ENCODE measurements at places on chromosomes 6 and 20.
A peak's percentile ranks its signal among the peaks of the same experiment; 100 is the strongest.

- no peak for DNase-seq
These were observed 11.8 kb upstream of the HBS1L start for GRCh38 chr6:135066397-135066796.

DNA sequence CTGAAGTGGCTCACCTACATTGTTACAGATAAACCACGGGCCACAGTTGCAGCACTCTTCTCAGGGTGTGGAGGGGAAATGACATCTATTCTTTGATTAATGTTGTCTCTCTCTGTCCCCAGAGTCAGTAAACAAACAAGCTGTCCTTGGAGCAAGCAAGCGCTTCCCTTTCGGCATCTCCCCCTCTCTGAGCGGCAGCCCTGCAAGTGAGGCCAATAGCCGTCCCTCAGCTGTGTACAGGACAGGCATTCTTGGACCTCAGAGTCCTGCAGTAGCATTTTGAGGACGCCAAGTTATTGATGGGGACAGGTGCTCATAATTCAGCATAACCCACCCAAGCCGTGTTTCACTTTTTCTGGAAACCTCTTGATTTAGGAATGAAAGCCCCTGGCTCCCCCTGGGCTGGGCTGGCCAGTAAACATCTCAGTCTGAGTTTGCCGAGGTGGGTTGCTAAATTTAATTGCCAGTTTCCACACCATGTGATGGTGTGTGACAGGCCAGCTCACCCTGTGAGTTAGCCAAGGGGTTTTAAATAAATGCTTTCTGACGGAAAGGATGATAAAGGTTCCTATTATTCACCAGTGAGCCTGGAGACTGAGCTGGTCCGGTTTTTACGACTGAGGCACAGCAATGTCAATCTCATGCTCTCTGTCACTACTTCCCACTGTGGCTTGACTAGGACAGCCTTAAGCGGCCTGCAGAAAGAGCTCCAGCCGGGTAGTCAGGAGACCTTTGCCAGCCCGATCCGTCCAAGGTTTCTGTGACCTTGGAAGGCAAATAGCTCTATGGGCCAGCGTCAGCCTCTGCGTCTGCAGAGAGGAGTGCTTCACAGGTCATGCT is 214.8 kb upstream of the RREB1 start:
- no peak for DNase-seq

DNA sequence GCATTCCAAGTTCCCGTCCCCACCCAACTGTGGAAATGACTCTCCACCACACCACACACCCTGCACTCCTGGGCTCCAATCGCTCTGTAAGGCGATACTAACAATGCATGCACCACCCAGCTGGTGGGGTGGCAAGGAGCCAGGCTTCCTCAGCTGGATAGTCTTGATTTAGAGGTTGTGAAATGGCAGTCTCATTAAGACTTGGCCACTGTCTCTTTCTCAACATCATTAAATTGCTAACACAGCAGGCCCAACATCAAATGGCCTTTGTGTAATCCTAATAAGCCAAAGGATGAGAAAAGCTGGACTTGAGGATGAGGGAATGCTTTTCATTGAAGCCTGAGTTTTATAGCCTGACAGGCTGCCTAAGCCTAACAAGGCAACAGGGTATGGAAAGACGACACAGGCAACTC is 223.7 kb downstream of the GMDS start:
- no peak for DNase-seq

DNA sequence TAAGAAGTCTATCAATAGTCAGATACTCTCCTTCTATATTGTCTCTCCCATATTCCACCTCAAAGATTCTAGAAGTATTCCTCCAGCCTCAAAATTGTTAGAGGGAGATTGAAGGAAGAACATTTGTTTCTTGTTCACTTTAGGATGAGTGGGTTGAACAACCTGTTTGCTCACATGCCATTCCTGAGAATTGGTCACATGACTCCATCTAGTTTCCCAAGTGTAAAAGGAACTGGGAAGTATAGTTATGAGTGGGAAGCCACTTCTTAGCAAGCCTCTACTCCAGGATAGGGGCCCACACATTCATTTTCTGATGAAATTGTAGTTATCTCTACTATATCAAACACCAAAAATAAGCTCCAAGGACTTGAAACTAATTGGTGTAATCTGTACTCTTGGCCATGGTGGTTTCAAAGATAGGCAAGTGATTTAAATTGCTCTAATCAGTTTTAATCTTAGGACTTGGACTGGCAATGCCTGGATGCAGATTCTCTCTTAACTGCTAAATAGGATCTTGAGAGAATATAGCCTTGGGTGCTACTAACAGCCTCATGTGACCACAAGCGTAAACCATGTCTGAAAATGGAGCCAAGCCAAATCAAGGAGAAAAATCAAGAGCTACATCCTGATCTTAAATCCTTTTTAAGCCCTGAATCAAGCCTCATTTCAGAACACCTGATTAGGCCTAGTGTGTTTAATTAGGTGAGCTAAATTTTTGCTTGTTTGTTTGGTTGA is 758.7 kb upstream of the MAN1A1 start:
- DNase-seq: no peak

DNA sequence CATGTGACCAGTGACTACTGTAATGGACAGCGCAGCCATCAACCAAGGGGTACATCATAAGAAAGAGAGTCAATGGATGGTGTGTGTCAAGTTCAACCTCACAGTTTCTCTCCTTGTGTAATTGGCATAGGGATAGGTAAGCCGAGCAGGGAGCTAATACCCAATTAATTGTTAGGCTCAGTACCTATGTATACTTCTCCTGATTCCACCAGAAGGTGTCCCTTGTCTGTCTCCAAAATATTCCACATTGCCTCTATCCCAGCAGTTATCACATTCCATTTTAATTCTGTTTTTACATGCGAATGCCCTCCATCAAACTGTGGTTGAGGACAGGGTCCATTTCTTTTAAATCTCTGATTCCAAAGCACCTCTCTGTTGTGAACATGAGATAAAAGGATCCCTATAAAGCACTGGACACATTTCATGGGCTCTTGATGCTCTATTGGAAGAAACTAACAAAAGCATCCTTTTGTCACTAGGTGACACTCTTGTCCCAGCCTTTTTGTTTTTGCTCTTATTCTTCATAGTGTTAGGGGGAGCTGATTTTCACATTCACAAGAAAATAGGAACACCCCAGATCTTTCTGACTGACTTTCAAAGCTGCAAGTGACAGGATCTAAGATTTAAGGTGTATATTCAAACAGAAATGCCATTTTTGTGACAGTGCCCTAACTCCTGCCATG is 38.9 kb downstream of the FBXO9 start:
- peak; percentile 52 for DNase-seq

DNA sequence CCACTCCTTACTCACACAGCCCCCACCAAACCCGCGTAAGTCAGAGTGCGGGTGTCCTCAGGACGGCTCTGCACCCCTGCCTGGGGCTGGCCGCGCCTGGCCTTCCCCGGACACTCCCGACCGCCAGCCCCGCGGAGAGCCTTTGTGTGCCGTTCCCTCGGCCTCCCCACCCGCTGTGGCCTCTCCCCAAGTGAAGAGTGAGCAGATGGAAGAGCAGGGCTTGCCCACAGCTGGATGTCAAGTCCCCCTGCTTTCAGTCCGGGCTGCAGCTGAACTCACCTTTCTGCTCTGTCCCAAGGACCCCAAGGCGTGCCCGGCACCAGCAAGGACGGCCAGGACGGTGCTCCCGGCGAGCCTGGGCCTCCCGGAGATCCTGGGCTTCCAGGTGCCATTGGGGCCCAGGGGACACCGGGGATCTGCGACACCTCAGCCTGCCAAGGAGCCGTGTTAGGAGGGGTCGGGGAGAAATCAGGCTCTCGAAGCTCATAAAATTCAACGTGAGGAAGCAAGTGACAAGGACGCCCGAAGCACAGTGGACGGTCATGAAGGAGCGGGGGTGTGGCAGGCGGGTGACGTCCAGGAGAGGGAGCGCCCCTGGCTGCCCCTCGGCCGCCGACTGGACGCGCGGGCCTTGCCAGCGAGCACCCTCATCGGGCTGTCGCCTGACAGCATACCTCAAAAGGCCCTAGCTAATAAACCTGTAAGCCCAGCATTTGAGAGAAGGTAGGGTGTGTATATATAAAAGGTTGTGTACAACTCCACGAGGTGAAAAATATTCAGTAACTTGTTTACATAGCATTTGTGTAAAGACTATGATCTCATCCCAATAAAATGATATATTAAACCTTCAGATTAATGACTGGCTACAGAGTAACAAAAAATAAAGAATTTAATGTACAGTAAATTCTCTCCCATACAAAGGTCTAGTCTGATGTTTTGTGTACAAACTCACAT is 21.1 kb downstream of the TCFL5 start:
- no peak for DNase-seq

DNA sequence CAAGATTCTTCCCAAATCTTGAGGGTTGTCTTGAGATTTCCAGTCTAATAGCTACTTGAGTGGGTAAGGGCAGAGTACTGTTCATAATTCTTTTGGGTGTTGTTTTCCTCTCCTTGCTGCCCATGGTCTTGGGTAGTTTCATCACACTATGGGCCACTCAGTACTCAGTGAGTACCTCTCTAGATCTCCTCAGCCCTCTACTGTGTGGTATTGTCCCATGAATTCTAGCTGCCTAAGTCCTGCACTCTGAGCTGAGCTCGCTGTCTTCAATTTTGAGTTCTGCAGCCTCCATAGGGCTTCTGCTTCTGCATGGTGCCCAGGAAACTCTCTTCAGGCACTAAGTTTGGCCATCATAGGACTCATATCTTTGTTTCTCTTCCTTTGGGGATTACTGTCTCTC is 42.3 kb downstream of the ASXL1 start:
- DNase-seq: no peak
